Activated CD4-positive, alpha-beta T cell treated with anti-CD3 and anti-CD28 coated beads for 4 hours (primary cell): ENCODE measurements at places on chromosomes 11 and 22.

- no peak for DNase-seq
Measured at GRCh38 chr11:44241851-44242250, 68.1 kb downstream of the ALX4 start.

DNA sequence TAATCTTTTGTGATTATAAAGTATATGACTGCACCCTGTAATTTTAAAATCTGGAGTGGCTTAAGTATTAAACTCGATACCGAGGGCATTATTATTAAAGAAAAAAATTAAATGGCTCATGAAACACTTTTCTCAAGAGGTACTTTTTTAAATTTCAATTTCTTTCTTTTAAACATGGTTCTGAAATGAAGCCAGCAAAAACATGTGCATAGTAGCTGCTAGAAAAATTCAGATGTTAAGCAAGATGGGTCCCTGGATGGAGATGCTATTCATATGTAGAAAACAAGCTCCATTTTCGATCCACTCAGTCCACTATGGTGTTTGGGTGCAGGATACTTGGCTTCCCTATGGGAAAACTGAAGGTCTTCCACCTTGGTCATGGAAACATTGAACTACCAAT lies 189.5 kb downstream of the PGR start:
- no peak for DNase-seq

GRCh38 chr11:107999759-108000455 lies 8.8 kb upstream of the CUL5 start:
- no peak for DNase-seq

DNA sequence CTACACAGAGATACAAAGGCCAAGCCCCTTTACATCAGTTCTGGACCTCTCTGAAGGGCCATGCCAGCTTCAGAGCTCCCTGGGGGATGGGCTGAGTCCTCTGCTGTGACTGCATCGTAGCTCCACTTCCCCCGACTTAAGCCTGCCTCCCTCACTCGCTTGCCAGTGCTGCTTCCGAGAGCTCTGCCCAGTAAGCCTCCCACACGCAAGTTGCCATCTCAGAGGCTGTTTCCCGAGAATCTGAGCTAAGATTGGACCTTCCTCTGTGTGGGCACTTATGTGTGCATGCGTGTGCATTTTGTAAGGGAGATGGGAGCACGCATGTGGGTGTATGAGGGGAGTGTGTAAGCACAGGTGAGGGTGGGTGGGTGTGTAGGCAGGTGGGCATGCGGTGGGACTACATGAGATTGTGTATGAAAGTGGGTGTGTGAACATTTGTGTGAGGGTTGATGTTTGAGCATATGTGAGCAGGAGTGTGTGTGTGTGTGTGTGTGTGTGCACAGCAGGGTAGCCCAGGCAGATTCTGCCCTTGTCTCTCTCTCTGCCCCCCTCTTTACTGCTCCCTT lies 163.0 kb upstream of the SYT13 start:
- no peak for DNase-seq

DNA sequence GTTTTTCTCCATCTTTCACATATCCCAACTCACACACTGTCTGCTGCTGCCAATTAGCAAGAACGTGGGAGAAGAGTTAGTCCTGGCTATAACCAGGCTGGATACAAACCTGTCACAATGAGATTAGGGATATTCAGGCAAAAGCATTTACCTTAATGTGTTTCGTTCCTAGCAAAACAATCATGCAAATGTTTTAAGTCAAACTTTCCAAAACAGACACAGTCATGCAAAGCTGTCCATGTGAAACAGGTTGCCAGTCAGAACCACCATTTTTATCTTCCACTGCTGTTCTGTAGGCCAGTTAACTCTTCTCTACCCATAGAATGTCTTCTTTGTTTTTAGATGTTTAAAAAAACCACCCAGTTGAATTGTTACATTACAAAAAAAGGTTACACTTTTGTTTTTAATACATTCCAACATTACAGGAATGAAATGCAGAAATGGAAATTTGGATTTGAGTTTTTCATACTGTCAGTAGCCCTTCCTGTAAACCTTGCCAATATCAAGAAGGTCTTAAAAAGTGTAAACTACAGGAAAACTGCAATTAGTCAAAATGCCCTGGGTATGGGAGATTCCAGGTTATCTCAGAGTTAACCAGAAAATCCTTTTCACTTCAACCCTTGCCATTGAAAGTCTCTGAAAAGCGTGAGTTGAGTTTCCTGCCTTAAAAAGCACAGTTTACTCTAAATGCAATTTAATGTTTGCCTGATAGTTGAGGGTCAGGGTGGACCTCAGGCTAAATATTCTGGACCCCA lies 34.2 kb upstream of the LDLRAD3 start:
- DNase-seq: no peak

DNA sequence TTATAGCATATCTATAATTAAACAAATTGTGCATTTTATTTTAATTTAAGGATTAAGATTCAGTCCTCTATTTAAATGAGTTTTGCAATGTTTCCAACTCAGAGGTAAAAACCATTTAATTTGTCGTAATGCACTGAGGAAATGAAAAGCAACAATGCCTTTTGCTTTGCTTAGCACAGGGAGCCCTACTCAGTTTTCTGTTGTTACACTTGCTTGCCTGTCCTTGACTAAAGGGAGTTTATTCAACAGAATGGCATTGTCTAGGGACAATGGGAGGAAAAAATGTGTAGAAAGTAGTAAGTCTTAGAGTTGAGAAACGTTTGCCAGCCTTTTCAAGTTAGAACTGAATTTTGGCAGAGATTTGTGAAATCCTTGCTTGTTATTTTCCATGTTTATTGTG lies 734.2 kb upstream of the ANO3 start:
- no peak for DNase-seq

- DNase-seq: peak; percentile 29
Measured at GRCh38 chr11:77082838-77083565, 16.2 kb downstream of the CAPN5 start.

- peak; percentile 9 for DNase-seq
Measured at GRCh38 chr11:102666331-102666957, 39.1 kb downstream of the MMP27 start.

DNA sequence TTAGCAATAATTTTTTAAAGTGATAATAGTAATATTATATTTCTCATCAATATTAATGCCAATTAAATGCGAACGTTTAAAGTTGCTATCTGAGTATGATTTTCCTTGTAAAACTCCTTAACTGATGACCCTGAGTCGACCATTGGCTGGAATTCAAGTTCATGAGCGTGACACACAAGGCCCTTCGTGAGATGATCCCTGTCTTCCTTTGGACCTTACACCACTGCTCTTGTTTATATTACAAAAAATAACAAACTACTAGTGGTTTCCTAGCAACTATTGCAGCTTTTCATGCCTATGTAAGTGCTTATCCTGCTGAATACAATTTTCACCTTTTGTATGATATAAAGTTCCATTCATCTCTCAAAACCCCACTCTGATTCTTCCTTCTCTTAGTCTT lies 752.9 kb downstream of the CNTN5 start:
- no peak for DNase-seq

- DNase-seq: no peak
Measured at GRCh38 chr22:17065433-17065832, 19.4 kb upstream of the IL17RA start.

DNA sequence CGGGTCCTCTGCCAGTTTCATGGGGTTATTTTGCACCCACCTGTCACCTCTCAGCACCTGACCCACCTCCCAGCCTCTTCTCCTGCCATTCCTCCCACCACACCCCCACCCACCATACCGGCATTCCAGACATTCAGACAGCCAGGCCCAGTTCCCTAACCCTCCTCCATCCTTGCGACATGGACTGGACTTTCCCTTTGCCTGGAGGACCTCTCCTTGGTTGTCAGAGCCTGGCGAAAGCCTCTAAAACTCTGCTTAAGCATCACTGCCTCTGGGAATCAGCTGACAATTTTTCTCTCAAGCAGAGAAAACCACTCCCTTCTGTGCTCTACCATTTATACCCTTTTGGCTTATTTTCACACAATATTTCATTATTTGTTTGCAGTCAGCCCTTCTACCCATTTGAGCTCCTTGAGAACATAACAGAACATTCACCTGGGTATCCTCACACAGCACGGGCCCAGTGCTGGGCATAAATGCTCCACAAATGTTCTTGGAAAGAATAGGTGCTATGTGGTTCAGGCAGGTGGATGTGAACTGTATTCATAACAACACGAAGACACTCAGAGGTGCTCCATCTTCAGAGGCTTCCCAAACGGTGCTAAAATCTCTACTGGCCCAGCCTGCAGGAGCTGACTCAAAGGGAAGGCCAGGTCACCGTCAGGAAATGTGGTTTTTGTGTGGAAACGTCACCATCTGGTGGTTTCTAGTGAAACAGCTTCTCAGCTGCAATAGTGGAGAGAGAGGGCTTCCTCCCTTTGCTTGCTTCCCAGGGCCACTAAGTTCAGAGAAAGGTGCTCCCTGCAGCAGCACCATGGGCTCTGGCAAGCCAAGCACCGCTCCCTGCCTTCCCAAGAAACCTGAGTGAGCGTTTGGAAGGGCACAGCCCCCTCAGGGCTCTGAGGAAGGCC lies 10.4 kb downstream of the SPATA19 start:
- no peak for DNase-seq

- DNase-seq: no peak
Measured at GRCh38 chr11:47860536-47860935, 12.4 kb upstream of the NUP160 start.

DNA sequence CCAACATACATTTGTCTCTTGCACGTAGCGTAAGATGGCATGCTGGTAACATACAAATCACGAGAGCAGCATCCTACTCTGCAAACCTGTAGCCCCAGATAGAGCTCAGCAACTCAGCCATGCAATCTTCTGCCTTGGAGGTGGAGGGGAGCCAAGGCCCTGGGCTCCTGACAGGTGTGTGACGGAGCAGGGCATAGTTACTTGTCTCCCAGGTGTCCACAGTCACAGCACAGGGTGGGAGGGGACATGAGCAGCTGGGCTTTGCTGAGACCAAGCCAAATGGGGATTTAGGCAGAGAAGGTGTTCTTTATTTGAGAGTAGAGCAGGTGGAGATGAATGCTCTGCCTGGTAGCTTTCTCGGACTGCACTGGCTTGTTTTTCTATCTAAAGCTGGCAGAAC lies 111.7 kb downstream of the TEAD1 start:
- DNase-seq: no peak

- DNase-seq: no peak
Measured at GRCh38 chr11:108916290-108916689, 251.4 kb downstream of the DDX10 start.

- DNase-seq: no peak
Measured at GRCh38 chr11:73478737-73479347, 102.6 kb downstream of the RELT start.

GRCh38 chr22:45155050-45155840 lies 8.5 kb upstream of the NUP50 start:
- no peak for DNase-seq

- peak; percentile 76 for DNase-seq
Measured at GRCh38 chr22:37231406-37232139, 12.5 kb downstream of the RAC2 start.

GRCh38 chr11:126756855-126757254 lies 243.7 kb downstream of the KIRREL3 start:
- no peak for DNase-seq

DNA sequence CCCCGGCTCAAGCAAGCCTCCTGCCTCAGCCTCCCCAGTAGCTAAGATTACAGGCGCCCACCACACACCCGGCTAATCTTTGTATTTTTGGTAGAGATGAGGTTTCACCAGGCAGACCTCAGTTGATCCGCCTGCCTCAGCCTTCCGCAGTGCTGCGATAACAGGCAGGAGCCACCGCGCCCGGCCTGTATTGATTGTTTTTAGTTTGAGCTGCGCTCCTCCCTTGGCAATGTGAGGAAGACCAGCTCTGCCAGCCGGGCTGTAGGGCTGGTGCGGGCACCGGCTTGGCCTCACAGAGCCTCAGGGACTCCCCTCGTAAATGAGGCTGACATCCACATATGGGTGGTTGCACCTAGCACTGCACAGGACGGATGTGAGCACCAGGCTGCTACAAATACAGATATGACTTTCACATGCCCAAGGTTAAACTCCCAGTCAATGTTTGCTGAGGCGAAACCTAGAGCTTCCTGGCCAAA lies 7.5 kb upstream of the SLC2A11 start:
- DNase-seq: no peak

- no peak for DNase-seq
Measured at GRCh38 chr11:34160049-34160721, 54.8 kb downstream of the NAT10 start.

- DNase-seq: no peak
Measured at GRCh38 chr11:23288003-23288783, 427.9 kb upstream of the CCDC179 start.

GRCh38 chr11:122811721-122812120 lies 26.6 kb upstream of the CRTAM start:
- DNase-seq: no peak

DNA sequence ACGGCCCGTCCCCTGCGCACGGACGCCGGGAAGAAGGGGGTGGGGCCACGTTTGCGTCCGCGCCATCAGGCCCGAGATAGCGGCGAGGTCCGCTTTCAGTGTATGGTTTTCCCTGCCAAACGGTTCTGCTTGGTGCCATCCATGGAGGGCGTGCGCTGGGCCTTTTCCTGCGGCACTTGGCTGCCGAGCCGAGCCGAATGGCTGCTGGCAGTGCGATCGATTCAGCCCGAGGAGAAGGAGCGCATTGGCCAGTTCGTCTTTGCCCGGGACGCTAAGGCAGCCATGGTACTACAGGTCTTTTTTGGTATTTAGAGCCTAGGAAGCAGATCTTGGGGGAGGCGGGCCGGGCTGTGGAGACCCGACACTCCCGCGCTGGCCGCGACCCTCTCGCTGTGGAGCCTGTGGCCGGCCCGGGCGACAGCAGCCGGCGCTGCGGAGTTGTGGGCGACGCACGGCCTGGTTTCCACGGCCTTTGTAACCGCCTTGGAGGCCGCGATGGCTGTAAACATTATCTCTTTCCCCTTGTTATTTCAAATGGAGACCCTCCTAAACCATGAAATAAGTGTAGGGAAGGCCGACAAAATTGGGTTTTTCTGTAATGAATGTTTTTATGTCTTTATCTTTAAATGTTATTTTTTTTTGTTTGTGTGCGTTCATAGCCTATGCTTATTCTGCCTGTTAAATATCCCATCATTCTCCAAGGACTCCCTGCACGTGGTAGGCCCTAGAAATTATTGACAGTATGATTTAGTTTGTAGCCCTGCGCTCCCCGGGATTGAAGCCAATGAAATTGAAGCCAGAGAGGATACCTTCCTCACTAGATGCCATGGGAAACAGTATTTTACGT lies at the start of gene AASDHPPT:
TSS of gene AASDHPPT (plus strand) at position 54 of the 847 bp plus-strand sequence. CDS start at position 103, 49 bp downstream.
- no peak for DNase-seq

DNA sequence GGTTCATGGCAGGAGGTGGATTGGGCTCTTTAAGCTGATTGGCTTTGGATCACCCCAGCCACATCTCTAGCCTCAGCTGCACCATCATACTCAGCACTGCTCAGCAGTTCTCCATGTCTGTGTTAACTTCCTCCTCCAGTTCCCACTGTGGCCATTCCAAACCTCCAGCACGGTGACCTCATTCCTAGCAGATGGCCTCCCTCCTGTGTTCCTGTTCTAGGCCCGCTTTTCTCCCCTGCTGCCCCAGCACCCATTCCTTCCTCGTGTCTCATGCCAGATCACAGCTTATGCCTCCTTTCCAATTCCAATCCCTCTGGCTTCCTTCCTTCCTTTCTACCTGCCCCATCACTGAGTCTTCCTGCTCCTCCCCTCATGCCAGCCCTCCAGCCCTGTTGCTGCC lies 96.1 kb downstream of the MICAL2 start:
- DNase-seq: no peak
